ENCODE measurements at places on chromosomes 11 and 22.
A peak's percentile ranks its signal among the peaks of the same experiment; 100 is the strongest.

GRCh38 chr22:30718938-30719337 lies 24.3 kb downstream of the OSBP2 start:
- DNase-seq: no peak

- DNase-seq: no peak
Observed at GRCh38 chr22:45686836-45687235, 15.2 kb downstream of the ATXN10 start.

DNA sequence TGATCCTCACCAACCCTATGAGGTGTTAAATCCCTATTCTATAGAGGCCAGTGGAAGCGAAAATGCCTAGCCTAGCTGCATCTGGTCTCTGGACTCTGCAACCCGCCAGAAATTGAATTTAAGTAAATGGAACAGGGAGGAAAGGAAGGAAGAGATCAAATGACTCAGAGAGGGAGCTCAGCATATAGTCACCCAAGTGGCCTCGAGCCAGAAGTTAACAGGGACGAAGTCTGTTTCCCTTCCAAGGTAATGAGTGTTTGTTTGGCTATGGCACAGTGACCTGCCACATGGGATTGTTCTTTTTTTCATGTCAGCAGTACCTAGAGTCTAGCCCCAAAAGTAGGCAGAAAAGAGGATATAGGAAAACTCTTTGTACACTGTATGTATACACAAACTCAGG lies 66.3 kb downstream of the PAK1 start:
- DNase-seq: peak; percentile 79

DNA sequence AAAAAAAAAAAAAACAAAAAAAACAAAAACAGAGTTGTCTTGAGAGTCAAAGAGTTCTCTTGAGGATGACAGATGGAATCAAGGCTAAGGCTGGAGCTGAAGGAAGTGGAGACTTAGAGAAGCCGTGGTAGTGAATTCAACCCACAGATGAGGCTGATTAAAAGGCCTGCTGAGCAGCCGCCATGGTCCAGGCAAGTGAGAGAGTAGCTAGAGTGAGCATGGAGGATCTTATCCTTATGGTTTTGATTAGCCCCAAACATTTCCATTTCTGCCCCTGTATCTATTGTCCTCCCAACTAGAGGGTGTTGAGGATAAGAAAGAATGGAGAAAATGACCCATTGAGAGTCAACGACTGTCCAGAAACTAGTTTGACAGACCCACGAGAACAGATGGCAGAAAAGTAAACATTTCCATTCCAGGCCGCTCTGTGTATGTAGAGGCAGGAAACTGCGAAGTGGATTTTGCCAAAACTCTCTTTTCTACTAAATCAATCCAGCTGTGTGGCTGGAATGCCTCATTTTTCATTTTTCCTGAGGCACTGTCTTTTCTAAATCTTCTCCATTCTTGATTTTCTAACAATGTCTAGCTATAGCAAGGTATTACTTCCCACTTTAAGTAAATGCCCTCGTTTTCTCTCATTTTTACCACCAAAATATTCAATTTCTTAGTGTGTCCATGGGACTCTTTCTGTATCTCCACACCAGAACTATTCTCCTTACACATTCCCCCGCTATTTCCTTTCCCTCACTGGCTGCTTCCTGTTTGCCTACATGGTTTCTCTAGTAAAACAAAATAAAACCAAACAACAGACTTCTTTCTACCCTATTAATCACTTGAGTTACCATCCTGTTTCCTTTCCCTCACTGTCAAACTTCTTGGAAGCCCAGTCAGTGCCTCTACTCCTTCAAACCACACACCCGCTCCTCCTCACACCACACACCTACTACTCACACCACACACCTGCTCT lies 5.4 kb upstream of the MMP8 start:
- DNase-seq: no peak

DNA sequence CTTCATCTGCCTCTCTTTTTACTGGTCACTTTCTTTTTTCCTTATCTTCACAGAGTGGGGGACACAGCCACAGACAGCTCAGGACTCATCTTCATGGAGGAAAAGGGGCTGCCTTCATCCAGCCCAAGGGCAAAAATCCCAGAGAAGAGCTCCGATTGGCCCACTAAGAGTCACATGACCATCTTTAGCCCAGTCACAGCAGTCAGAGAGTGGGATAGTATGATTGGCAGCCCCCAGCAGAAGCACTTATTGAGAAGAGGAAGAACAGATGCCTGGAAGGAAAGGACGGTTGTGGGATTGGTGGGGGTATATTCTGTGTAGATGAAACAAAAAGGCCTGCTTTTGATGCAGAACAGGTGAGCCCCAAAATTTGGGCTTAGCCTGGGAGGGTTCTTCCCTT lies 77.8 kb downstream of the MN1 start:
- no peak for DNase-seq

DNA sequence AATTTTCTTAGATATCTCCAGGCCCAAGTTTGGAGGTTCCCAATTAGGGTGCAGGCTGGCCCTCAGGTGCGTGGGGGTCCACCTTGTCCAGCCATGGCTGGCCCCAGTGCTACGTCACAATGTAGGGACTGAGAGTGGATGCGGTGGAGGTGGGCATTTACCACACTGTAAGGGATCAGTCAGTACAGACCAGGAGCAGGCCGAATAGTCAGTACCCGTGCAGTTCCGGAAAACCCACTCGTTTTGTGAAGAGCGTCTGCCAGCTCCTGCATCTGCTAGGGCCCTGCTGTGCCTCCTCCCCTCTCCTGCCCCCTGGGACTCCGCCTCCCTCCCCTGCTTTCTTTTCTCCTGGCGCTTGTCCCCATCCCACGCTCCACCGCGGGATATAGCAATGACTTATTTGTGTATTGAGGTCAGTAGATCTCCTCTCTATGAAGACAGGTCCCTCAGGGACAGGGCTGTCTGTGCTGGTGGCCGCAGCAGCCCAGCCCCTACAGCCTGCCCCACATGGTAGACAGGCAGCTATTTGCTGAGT lies 50.4 kb upstream of the SEPTIN5 start:
- DNase-seq: peak; percentile 72

GRCh38 chr11:76694664-76695063 lies 24.1 kb upstream of the LRRC32 start:
- peak; percentile 85 for DNase-seq

GRCh38 chr11:75035256-75035655 lies 46.5 kb downstream of the NEU3 start:
- no peak for DNase-seq

GRCh38 chr11:67053896-67054329 lies 2.7 kb upstream of the RHOD start:
- peak; percentile 78 for DNase-seq

- DNase-seq: peak; percentile 23
Observed at GRCh38 chr11:66676931-66677598, 622 bp downstream of the RBM4B start.

DNA sequence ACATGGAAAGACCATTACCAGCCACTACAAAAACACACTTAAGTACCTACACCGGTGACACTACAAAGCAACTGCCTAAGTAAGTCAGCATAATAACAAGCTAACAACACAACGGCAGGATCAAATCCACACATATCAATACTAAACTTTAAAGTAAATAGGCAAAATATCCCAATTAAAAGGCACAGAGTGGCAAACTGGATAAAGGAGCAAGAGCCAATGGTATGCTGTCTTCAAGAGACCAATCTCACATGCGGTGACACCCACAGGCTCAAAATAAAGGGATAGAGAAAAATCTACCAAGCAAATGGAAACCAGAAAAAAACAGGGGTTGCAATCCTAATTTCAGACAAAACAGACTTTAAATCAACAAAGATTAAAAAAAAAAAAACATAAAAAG lies 261.5 kb upstream of the TENM4 start:
- no peak for DNase-seq

- no peak for DNase-seq
Observed at GRCh38 chr11:80448709-80449108, 1007.9 kb upstream of the TENM4 start.

DNA sequence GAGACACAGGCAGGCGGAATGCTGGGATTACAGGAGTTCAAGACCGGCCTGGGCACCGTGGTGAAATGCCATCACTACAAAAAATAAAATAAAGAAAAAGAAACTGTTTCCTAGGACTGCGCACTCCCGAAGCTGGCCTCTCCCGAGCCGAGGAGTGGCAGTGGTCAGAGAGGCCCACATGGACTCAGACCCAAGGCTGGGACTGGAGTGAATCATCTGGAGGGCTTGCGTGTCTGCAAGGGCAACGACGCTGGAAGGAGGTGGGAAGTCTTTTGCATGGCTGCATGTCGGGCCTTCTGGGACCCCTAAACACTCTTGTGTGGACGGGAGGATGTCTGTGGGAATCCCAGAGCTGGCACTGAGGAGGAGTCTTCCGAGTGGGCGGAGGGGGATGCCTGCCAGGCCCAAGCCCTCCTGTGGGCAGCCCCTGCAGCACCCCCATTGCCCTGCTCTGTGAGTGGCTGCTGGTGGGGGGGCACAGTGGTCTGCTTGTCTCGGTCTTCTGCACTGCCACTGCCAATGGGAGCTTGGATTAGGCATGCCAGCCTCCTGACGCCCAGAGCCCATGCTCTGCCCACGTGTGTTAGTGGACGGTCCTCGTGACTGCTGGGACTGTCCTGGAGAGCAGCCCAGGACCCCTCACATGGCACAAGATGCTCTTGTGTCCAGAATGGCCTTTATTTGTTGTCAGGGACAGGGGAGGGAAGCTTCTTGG lies 1.8 kb upstream of the AP2A2 start:
- DNase-seq: no peak

- no peak for DNase-seq
Observed at GRCh38 chr22:33329398-33329797, 271.2 kb upstream of the SYN3 start.

DNA sequence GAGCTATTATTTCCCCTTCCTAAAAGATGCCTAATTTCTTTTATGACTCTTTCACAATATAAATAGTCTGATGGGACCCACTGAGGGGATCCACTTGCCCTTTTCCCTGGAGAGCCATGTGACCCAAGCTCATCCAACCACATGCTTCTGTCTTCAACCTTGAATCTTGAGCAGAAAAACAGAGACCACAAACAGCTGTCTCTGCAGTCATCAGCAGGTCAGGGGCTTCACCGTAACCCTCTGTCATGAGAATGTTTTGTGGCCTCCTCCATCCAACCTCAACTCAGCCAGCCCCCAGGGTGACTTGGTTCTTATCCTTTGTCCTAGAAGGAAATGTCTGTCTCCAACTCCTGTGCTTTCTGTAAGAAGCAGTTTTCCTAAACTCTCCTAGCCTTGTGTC lies 129.6 kb upstream of the POU2AF2 start:
- DNase-seq: no peak

DNA sequence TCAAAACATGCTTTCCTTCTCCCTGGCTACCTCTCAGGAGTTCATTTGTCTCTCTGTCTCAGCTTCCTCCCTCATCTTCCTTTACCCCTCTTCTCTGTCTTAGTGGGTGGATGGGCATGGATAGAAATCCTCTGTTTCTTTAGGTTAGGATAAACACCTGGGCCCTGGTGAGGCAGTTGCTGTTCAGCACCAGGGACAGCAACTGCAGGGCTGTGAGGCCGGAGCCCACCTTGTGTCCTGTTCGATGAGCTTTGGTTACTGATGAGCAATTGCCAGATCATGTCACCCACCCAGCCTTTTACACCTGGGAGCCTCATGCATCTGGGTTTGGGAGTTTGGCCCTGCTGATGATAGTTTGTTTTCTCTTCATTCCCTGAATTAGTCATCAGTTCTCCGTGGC lies 6.1 kb upstream of the CRYBB3 start:
- peak; percentile 2 for DNase-seq

- DNase-seq: peak; percentile 94
Observed at GRCh38 chr22:38788021-38788816, 5.7 kb downstream of the DNAL4 start.

- no peak for DNase-seq
Observed at GRCh38 chr11:31725176-31725575, 85.9 kb downstream of the PAX6 start.

DNA sequence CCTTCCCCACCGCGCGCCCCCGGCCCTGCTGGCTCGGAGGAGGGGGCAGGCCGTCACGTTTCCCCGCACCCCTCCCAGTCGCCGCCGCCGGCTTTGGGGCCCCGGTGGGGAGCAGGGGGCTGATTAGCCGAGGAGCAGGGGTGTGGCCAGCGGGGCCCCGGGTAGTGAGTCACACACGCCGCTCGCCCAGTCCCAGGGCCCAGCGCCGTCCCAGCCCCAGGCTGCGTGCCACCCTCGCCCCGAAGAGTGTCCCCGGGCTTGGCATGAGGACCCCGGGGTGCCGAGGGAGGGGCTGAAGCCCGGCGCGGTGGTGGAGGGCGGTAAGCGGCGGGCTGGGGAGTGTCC lies 34.4 kb downstream of the PRDM11 start:
- DNase-seq: peak; percentile 39

GRCh38 chr22:33908171-33909074 lies 11.9 kb downstream of the LARGE1 start:
- no peak for DNase-seq

- no peak for DNase-seq
Observed at GRCh38 chr11:118007040-118007439, 20.8 kb downstream of the IL10RA start.

DNA sequence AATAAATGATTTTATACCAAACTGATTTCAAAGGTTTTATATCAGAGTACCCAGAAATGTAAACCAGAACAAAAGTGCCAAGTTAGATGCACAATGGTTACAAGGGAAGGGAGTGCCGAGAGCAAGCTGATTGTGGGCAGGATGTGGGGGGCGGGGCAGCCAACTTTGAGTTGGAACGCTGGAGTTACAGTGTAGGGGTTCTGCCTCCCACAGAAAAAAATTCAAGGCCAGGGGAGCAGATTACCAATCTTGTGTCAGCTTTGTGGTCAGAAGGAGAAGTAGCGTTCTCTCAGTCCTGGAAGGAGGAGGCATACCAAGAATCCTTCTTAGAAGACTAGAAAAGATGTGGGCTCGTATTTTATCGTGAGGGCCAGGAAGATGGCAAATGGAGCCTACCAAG lies 15.9 kb upstream of the POU2AF2 start:
- DNase-seq: peak; percentile 35

- DNase-seq: no peak
Observed at GRCh38 chr22:20036084-20036482, 15.2 kb downstream of the TANGO2 start.

GRCh38 chr11:94183886-94184264 lies 55.2 kb downstream of the PANX1 start:
- DNase-seq: peak; percentile 86

DNA sequence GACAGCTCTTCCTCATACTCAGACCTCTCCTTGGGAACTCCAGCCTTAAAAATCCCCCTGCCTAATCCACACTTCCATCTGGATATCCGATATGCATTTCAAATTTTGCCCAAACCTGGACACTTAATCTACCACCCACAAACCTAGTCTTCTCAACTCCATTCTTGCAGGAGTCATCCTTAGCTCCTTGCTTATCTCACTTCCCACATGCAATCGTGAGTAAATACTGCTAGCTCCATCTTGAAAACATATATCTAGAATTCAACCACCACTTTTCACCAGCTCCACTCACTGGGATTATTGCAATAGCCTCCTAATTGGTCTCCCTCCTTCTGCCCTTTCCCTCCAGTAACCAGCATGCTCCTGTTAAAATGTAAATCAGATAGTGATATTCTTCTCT lies 2.6 kb upstream of the MYOD1 start:
- DNase-seq: no peak

- DNase-seq: no peak
Observed at GRCh38 chr11:2770761-2771301, 71.0 kb upstream of the KCNQ1OT1 start.

- peak; percentile 2 for DNase-seq
Observed at GRCh38 chr11:30016588-30017363, at the start of gene KCNA4. TSS of gene KCNA4 (minus strand) at chr11:30017030. CDS start at chr11:30012678, 4,352 bp downstream.
